NCI-H1092 (cell line): ENCODE measurements at places on chromosomes 2 and 18.

DNA sequence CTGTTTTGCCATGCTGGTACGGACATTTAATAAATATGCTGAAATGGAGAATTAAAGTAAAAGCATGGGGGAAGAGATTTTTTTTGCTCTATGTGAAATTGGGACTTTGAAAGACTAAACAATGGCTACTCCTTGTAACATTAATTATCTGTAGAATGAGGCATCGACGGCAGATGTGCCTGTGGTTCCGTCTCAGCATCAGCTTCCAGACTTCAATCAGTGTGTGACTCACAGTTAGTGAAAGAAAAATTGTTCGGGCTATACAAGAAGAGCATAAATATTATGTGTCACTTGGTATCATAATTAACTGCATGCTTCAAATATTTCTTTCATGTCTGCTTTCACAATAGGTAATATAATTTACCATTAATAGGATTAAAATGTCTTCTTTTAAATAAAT is 117.0 kb upstream of the SMIM21 start:
- no peak for DNase-seq

DNA sequence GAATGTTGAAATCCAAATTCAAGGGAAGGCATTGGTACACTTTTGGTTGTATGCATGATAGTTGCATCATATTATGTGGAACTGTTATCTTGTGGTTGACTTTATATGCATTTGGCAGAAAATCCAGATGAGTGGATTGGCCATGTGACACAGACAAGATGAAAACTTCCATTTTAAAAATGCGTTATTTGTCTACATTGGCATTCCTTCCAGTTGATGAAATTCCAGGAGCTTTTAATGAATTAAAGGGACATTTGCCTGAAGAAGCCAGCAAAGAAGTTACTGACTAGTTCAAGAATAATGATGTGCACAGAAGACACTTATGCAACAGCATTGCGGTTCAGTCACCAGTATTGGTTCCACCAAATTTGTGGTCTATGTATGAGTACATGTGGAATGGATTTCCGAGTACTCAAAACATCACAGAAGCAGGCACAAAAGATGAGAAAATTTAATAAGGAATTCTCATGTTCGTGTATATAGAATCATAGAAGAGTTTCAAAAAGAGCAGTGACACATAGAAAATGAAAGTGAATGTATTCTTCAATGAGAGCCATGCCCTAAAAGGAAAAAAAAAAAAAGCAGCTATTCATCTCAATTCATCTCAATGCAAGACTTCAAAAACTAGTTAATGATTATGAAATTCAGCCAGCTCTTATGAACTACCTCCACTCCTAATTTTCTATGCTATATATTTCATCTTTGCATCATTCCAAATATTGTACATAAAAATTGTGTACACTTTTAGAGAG is 232.1 kb downstream of the RBM43 start:
- no peak for DNase-seq

DNA sequence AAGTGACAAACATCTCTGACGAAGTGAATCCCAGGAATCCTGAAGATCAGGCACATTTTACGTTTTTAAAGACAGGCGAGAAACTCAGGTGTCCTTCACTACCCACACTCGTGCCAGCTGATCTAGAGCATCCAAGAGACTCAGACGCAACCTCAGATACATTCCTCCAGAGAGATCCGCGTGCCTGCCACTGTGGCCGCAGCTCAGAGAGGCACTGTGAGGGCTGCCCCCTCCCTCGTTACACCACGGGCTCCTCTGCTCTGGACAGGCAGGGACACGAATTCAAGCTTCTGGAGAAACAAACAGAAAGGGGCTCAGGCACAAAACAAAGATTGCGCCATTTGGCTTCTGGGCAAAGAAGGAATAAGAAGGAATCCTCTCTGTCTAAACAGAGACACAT is 268.0 kb downstream of the HDAC4 start:
- no peak for DNase-seq

- peak; percentile 77 for DNase-seq
Measured at GRCh38 chr2:15591692-15592463, at the start of gene DDX1. Gene DDX1 (plus strand): TSS chr2:15591868. CDS start chr2:15591934, 66 bp downstream.

DNA sequence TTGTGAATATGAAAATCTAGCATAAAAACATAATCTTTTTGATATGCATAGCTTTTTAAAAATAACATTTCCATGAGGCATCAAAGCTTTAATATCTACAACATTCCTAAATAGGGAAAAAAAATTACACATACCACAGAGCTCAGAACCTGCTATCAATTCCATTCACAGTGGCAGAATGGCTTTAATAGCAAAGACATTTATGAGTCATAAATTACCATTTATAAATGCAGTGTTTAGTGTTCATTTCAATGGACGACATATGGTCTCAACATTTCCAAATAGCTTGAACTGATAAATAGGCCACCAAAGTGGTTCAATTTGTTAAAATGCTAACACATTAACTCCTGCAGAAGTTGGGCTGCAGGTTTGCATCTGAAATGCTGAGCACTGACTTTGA is 600.6 kb upstream of the SETBP1 start:
- DNase-seq: no peak
